ENCODE measurements at places on chromosomes 3 and 15.

DNA sequence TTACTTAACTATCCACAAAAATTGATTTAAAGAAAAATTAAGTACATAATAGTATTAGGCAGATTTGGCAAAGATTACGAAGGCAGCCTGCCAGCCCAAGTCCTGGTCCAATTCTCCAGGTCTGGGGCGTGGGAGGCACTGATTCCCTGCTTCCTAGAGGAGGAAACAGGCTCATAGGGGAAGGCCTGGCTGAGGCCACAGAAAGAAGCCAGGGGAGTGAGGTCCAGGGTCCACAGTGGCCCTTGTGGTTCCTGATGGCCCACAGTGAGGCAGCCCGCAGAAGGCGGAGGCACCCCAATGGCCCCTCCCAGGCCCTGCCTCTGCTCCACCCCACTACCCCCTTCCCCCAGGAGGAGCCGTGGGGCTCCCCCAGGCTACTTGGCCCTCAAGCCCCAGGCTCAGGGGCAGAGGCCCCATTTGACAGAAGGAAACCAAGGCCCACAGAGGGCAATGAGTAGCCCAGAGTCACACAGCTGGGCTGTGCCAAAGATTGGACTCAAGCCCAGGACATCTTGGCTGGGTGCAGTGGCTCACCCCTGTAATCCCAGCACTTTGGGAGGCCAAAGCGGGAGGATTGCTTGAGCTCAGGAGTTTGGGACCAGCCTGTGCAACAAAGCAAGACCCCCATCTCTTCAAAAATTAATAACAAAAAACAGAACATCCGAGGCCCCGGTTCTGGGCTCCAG lies 21.0 kb downstream of the H1-8 start:
- DNase-seq = no peak

GRCh38 chr15:71288348-71288955 lies 173.2 kb downstream of the THSD4 start:
- no peak for DNase-seq

DNA sequence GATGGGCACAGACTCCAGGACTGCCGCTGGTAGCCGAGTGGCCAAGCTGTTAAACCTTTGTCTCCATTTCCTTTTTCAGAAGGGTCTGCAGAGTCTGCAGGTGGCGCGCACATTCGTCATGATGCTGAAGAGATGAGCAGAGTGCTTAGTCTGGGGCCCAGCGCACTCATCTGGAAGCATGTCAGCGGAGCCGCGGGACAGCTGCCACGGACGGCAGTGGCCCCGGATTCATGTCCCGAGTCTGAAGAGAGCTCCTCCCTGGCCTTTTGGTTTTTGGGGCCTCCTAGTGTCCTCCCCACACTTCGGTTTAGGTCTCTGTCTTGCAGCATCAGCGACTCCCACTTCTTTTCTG lies 42.6 kb downstream of the KLHL25 start:
- no peak for DNase-seq

DNA sequence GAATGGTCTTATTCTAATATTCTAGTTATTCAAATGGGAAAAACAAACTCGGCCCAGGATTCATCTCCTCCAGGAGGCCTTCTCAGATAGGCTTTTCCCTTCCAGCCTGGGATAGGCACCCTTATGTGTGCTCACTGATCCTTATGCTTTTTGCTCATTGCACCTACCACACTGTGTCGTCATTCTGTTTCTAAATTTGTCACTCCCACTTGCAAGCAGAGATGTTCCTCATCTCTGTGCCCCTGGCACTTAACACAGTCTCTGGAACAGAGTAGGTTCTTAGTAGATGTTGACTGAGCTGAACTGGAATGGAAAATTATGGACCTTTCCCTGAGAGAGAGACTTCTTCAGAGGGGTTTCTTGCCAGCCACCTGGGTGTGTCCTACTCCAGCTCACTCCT lies 18.7 kb upstream of the SPG11 start:
- no peak for DNase-seq

DNA sequence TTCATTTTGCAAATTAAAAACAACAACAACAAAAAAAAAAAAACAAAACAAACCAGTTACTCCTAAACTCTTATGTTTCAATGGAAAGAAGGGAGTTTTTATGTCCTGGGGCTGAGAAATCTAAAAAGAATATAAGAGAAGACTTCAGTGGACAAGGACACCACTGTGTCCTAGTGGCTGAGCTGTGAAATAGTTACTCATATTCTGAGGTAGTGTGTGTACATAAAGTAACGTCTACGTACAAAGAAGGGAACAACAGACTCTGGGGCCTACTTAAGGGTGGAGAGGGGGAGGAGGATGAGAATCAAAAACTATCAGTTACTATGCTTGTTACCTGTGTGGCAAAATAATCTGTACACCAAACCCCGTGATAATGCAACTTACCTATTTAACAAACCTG lies 6.0 kb upstream of the TP53BP1 start:
- DNase-seq = no peak

DNA sequence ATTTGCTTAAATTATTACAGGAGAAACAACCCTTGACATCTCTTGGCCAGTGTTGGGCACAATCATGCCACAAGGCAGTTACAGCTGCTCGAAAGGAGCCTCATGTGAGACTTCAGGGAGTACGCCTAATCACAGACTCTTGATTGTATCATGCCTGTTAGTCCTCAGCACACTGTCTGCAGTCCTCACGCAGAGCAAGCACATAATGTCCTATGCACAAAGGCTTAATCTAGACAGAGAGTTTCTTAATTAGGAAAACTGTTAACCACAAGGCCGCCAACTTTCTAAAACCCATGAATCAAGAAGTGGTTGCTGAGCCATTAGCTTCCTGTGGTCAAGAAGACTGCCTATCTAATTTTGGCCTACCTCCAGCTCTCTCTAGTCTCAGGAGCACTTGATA lies 172.0 kb downstream of the UNC13C start:
- DNase-seq = no peak

DNA sequence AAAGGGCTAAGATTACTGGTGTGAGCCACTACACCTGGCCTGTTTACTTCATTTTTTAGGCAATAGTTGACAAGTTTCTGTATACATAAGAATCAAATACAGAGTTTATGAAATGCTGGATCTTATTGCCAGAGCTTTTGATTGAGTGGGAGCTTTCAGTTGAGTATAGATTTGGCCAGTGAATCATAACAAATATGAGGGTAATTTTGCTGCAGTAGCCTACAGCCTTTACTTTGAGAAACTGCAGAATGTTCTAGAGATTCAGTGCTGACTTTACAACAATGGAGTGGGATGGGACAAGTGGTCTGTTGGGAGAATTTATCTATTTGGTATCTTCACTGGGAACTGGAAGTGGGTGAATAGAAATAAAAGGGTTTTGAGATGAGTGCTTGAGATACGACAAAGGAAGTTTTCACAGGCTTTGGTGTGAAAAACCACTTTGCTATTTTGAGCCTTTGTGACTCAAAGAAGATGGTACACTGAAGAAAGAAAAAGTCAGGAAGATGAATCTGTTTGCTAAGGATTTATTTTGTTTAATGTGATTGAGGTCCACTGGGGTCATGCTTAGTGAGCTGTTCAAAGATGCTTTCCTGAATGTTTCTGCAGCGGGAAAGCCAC lies 227.8 kb downstream of the UBE2E2 start:
- no peak for DNase-seq

DNA sequence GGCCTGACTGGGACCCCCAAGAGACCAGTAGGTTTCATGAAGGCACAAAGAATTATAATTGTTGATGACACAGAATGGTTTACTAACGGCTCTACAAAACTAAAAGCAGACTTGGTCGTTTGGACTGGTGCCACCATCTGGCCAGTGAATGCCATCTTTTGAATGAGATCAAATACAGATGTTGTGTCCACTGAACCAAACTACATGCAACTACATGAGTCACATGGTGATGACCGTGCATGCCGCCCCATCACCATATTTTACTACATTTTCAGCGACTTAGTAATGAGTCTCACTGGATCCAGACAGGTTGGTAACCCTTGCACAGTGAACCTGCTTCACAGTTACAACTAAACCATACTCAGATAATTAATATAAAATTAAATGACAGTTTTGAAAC lies 803.3 kb downstream of the DIPK2A start:
- no peak for DNase-seq

GRCh38 chr15:79370716-79371115 lies 59.8 kb downstream of the TMED3 start:
- no peak for DNase-seq

GRCh38 chr15:28078191-28078719 lies 20.9 kb downstream of the OCA2 start:
- DNase-seq = no peak

DNA sequence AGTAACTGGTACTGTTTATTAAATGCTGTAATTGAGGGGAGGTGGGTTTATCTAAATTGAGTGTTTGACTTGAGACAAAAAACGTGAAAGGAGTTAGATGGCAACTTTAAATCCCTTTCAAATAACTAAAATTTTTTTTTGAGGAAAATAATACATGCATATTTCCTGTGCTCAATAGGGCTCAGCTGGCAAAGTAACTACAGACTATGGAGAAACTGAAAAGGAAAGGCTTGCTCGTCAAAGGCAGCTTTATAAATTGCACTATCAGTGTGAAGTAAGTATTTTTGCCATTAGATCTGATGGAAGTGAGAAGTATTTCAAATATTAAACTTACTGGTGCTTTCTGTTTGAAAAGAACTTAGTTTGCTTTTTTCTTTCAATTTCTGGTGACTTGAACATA lies 72.2 kb downstream of the DZIP3 start:
- no peak for DNase-seq

DNA sequence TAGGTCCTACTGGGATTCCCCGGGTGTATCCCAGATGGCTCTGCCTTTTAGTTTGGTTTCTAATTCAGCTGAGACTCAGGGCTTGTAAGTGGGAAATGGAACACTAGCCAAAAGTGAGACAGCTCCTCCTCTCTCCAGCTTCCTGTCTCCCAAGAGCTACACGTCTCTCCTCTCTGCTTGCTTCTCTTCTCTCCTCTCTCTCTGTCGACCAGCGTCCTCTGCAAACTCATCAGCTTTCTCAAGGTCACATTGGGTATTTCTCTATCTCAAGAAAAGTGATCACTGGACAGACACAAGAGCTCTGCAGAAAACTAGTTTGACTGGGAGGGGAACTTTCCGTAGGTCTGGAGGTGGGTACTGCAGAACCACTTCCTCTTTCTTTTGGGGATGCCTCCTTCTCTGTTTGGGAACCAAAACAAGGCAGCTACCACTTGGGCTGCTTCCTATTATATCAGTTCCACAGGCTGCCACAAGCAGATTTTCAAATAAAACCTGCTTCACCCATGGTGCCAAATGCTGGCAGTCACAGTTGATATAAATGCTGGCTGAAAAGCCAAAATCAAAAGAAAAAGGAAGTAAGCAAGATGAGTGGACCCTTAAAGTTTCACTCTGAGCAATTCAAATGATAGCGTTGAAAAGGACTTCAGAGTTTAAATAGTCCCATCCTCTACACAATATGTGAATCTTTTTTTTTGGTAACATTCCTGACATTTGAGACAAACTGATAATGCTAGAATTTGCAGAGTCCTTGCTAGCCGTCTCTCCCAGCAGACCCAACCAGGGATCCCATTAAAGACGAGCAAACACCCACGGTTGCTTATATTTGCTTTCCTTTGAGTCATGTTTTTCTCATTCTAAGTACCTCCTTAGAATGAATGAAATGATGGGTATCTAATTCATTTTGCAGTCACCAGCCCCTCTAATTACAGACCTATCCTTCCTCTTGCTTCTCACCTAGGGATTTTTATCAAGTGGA lies 7.2 kb upstream of the DYNC1LI1 start:
- peak; percentile 71 for DNase-seq

DNA sequence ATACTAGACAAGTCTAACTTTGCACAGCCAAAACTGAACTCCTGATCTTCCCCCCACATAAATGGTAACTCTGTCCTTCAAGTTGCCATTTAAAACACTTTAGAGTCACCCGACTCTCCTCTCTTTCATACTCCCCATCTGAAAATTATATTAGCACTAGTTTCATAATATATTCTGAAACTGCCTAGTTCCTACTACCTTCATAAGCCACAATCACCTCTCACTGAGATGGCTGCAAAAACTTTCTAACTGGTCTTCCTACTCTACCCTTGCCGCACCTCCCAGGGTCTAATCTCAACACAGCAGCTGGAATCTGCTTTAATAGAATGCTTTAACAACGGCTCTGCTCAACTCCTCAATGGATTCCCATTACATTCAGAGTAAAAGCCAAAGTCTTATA lies 55.0 kb downstream of the GLB1 start:
- DNase-seq = no peak

DNA sequence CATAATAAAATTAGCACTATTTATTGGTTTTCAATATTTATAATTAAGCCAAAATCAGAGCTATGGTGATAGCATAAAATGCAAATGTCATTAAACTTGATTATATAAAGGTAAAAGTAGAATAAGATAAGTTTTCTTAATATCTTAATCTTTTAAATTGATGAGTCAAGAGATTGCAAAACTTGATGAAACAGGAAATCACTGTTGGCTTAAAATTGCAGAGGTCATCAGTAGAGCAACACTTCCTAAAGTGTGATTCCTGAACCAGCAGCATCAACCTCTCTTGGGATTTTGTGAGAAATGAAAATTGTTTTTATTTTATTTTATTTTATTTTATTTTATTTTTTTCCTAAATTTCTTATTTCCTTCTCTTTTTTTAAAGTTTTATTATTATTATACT lies 226.4 kb upstream of the CTDSPL start:
- no peak for DNase-seq

DNA sequence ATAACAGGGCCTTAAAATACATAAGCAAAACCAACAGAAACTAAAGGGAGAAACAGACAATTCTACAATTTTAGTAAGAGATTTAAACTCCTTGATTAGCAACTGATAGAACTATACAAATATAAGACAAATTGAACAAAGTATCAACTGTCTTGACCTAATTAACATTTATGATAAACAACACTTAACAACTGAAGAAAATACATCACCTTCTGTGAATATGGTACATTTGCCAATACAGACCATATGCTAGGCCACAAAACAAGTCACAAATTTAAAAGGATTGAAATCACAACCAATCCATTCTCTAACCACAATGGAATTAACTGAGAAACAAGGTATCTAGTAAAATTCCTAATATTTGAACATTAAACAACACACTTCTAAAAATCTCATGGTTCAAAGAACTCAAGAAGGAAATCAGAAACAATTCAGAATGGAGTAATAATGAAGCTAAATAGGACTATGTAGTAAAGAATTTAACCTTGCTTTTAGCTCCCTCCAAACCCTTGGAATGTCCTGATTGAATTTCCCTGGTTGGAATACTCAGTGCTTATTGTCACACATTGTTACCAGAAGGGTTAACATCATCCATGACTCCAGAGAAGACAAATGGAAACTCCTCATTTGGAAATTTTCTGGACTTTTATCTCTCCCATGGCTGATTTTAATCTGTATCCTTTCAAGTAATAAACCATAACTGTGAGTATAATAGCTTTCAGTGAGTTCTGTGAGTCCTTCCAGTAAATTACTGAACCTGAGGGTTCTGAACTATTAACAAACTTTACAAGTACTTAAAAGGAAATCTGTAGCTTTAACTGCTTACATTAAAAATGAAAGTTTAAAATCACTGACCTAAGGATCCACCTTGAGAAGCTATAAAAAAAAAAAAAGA lies 88.8 kb downstream of the DLG1 start:
- DNase-seq = no peak

GRCh38 chr3:57127891-57128518 lies 37.1 kb downstream of the IL17RD start:
- DNase-seq = no peak

- DNase-seq = peak; percentile 23
These were observed 35.4 kb downstream of the PSTPIP1 start for GRCh38 chr15:77030048-77030927.

- DNase-seq = no peak
These were observed 77.2 kb downstream of the RTP4 start for GRCh38 chr3:187445356-187445755.
